ENCODE measurements at places on chromosomes 13 and 19.

DNA sequence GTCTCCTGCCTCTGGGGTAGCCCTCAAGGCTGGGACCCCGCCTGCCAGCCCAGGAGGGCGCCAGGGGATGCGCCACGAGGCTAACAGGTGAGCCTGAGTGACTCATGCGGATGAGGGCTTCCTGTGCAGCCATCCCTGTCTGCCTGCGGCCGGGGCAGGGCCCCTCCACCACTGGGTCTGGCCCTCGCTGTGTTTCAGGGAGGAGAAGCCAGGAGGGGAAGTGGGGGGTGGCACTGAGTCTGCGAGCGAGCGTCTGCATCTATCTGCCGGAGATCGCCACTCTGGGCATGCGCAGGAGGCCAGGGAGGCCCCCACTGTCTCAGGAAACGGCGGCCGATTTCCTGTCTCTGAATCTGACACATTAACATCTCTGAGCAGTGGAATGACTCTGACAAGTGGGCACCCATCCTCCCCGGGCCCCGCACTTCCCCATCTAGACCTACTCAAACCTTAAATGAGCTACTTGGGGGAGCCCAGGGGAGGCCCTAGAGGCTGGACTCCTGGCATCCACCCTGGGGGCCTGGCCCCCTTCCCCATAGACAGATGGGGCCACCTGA lies 19.7 kb downstream of the RFX1 start:
- peak; percentile 89 for DNase-seq

DNA sequence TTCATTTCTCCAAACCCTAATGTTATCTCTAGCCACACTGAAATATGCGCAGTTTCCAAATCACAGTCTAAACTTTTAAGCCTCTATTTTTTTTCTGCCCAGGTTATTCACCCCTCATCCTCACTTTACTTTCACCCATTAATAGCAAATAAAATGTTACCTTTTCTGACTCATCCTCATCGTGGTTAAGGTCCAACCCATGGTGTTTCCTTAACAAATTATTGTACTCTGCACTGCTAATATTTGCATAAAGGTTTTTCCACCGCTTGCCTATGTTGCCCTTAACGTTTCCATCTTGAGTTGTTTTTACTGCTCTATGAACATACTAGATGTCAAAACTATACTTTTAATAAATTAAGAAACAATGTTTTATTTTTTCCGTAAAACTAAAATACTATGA lies 780.9 kb upstream of the KLHL1 start:
- no peak for DNase-seq

GRCh38 chr13:29500386-29500785 lies 95.1 kb downstream of the SLC7A1 start:
- DNase-seq = no peak

DNA sequence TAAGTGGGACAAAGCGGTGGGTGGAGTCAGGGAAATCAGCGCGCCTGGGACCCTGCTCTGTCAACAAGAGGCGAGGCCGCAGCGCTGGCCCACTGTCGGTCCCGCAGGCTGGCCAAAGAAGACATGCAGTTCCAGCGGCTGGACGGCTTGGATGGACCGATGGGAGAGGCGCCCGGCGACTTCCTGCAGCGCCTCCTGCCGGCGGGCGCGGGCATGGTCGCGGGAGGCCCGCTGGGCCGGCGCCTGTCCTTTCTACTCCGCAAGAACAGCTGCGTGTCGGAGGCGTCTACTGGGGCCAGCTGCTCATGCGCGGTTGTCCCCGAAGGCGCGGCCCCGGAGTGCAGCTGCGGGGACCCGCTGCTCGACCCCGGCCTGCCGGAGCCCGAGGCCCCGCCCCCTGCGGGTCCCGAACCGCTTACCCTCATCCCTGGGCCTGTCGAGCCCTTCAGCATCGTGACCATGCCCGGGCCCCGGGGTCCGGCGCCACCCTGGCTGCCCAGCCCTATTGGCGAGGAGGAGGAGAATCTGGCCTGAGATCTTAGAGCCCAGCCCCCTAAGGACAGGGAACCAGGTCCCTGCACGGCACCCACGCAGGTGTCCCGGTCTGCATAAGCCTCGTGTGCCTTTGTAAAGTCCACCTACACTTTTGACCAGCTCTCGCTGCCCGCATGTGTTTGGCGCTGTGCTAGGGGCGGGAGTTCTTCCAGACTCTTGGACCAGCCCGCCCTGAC lies 6.1 kb downstream of the BEST2 start:
- DNase-seq = peak; percentile 75

- no peak for DNase-seq
Observed at GRCh38 chr13:98508685-98509084, 68.2 kb downstream of the STK24 start.

- no peak for DNase-seq
Observed at GRCh38 chr13:71055644-71056043, 811.4 kb downstream of the DACH1 start.

GRCh38 chr19:16751701-16752100 lies 32.1 kb downstream of the NWD1 start:
- no peak for DNase-seq

- no peak for DNase-seq
Observed at GRCh38 chr13:34623331-34623730, 318.7 kb upstream of the NBEA start.

- DNase-seq = no peak
Observed at GRCh38 chr13:93289842-93290241, 63.2 kb downstream of the GPC6 start.

DNA sequence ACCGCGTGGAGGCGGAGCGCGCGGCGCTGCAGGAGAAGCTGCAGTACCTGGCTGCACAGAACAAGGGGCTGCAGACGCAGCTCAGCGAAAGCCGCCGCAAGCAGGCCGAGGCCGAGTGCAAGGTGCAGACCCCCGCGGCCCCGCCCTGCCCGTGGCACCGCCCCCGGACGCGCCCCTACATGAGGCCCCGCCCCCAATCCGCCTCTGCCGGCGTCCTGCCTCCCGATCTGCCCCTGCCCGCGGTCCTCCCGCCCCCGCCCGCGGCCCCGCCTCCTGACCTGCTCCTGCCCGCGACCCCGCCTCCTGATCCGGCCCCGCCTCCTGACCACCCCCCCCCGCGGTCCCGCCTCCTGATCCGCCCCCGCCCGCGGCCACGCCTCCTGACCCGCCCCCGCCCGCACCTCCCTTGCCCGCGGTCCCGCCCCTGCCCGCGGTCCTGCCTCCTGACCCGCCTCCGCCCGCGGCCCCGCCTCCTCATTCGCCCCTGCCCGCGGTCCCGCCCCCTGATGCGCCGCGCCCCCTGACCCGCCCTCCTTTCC lies 11.7 kb downstream of the PRR36 start:
- DNase-seq = peak; percentile 76

DNA sequence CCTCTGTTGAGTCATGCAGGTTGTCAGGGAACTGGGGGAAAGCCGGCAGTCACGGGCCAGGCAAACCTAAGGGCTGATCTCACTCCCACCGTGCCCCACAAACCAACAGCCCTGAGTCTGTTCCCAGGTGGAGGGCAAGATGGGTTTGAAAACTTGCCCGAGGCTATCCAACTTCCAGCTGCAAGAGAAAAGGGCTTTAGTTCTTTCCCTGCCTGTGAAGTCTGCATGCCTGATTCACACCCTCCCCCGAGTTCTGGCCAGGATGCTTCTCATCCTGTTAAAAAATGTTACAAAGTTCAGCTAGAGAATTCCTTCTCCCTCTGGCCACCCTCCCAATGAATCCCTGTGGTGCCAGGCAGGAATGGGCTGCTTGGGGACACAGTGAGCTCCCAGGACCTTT lies 33.1 kb downstream of the MYO16 start:
- no peak for DNase-seq

- no peak for DNase-seq
Observed at GRCh38 chr13:33636243-33636642, 181.7 kb upstream of the RFC3 start.

DNA sequence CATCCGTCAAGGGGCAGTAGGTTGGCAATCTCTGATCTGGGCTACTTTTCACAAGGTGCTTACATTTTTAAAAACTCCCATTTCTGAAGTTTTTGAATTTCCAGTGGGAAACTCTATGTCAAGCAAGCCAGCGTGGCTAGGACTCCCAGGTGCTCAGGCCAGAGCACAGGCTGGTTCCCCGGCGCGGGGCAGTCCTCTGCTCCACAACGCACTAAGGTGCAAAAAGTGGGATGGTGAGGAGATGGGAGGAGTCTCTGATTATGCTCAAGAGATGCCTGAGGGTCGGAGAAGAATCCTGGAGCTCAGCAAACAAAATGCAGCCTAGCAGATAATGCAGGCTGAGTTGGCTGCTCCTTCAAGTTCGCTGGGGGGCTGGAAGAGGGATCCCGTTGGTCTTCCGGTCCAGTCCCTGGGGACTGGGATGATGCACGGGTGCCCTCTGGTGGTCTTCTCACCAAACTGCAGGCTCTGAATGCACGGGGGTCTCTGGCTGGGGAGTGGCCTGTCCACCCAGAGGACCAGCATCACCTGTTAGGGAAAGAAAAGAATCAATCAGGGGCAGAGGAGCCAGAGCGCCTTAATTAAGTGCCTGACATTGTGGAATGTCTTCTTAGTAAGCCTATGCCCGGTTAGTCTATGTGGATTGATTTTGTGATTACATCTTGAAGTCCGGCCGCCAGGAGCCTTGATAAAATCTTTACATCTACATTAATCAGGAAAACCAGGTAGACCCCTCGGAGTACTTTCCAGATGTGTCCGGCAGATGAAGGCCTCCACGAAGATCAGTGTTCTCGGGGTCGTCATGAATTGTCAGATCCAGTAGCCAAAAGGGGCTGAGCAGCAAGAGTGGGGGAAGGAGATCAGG lies 244.4 kb upstream of the MAB21L1 start:
- DNase-seq = peak; percentile 79

DNA sequence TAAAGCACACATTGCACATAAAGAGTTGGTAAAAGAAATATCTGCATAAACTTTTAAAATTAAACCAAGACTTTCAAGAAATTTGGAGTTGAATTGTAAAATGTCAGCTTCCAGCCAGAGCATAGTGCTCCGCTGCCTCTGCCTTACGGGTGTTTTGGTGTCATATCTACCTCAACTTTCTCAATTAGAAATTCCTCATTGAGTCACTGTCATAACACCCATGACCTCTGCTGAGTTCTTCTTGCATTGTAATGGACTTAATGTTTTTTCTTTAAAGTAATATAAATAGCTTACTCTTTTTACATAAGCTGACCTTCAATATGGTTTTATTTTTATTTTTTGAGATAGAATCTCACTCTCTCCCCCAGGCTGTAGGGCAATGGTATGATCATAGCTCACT lies 551.0 kb upstream of the NBEA start:
- no peak for DNase-seq

DNA sequence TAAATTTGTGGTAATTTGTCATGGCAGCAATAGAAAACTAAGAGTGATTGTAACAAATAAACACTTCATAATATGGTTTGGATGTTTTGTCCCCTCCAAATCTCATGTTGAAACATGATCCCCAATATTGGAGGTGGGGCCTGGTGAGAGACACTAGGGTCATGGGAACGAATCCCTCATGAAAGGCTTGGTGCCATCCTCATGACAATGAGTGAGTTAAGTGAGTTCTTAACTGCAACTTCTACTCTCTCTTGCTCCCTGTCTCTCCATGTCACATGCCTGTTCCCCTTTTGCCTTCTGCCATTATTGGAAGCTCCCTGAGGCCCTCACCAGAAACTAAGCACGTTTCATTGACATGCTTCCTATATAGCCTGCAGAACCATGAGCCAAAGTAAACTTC lies 1233.2 kb downstream of the OLFM4 start:
- DNase-seq = no peak

DNA sequence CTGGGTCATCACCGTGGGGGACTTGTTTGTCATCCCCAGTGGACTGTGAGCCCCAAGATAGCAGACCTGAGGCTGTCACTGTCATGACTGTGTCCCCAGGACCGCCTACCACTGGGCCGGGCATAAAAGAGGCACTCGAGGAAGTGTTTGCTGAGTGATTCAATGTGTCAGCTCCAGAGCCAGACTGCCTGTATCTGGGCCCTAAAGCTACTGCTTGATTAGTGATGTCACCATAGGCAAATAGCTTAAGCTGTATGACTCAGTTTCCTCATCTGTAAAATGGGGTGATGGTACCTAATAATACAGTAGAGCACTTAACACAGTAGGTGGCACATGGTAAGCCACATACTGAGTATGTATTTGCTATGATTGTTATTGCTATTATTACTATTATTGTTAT lies 11.2 kb upstream of the CEACAM19 start:
- no peak for DNase-seq

GRCh38 chr13:102367836-102368235 lies 34.0 kb downstream of the FGF14 start:
- DNase-seq = no peak
